ENCODE measurements at places on chromosomes 3 and 15.

- no peak for DNase-seq
These were observed 569.6 kb downstream of the NTRK3 start for GRCh38 chr15:87686841-87687522.

DNA sequence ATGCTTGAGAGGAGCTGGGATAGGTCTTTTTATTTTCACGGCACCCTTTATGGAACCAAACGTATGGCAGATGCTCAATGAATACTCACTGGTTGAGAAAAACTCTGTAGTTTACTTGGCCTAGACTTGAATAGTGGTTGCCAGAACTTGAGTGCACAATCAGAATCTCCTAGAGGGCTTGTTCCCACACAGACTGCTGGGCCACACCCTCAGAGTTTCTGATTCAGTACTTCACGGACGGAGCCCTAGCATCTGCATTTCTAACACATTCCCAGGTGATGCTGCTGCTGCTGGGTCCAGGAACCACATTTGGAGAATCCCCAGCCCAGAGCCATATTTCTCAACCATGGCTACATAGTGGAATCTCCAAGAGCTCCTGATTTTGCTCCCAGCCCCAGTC, 24.6 kb downstream of the CA12 start:
- DNase-seq, result no peak

DNA sequence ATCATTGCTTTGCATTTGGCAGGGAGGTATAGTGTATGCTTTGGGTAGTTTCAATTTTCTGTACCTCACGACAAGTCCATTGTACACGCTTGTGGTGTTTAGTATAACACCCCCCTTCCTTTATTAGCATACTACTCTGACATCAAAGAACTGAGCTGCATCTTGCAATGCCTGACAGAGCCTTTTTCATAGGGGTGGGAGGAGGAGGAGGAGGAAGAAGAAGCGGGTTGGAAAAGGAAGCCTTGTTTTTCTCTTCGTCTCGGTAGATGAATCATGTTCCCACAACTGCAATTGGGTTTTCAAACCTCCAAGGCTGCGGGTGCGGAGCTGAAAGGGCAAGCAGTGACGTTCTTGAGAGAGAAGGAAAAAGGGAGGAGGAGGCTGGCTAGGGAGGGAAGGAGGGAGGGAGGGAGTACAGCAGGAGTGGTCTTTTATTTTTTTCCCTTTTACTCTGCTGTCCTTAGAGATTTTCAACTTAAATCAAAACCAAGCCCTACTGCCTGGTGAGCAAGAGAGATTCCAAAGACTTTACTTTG, 175.7 kb downstream of the KLHL25 start:
- DNase-seq, result peak; percentile 34

DNA sequence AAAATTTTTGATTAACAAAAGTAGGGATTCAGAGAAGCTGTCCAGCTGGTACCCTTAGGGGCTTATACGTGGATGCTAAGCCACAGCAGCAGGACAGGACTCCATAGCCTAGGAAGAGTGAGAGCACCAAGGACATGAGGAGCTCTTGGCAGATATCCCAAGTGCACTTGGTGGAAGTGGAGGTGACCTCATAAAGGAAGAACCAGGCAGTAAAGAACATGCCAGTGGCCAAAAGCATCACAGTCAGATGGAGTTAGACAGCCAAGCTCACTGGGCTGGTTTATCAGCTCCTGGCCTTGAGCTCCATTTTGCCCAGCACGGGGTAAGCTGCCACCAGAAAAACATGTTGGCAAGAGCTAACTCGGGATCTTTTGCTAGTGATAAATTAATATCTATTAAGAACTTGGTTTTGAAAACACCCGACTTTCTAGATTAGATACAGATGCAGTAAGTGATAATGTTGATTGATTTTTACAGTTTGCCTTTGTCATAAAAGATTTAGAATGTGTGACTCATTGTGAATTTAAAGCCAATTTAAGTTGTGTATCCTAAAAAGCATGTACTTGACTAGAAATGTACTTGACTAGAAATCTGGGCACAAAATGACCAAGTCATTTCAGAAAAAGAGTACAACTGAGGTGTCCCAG, 108.0 kb downstream of the CMSS1 start:
- peak; percentile 35 for DNase-seq

- no peak for DNase-seq
These were observed 33.6 kb upstream of the SYNPR start for GRCh38 chr3:63244486-63244885.

DNA sequence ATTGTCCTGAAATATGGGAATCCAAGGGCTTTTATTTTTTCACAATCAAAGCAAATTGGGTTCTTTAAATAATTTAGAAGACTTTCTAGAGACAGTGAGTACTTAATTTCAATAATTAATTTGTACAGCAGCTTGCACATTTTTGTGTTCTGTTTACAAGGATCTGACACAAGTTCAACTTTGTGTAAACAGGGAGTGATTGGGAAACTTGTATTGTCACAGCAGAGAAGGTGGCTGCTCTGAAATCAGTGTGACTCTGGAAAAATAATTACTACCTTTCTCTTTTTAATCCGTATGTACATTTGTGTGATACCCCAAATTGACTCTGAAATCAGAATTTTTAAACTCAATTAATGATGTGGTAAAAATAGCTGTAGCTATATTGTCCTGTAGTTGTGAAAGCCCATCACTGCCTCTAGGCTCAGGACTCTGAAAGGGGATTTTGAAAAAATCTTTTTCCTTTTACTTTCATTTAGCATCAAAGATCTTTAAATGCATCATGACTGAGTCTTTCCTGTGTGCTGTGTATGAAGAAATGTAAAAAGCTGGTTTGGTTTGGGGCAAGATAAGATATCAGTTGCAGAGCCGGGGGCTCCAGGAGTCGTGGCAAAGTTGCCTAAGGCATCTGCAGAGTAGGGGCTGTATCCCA, 45.1 kb downstream of the MFSD1 start:
- no peak for DNase-seq

DNA sequence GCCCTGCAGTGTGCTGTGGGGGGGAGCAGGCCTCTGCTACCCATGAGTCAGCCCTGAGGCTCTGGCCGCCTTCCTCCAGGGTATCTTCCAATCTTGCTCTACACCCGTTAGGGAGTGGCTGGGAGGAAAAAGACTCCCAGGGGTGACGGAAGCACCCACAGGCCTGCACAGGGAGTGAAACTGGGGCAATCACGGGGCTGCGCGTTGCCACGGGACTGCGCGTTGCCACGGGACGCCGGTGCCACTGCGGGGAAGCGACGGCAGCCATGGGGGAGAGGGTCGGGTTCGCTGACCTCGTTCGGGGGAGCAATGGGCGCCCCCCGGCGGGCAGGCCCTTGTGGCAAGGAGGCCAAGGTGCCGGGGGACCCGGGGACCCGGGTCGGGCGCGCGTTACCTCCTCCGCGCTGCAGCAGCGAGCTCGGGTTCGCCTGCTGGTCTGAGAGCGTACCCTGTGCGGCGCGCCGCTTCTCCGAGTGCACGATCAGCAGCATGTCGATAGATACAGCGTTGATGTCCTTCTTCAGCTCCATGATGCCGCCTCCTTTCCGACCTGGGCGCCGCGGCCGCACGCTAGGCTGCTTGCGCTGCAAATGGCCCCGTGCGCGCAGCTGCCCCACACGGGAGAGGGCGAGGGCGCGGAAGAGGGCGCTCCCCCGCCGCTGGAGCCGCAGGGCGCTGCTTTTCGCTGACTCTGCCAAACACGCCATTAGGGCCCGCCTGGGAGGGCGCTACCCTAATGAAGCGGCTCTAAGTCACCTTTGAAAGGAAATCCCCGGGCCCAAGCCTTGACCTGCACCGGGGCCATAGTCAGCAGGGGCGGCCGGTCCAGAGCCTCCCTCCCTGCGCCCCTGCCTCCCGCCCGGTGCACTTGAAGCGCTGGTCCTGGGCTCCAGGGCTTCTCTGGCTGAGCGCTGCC, at the start of gene KY:
TSS of gene KY (minus strand) at position 592 of the 916 bp plus-strand sequence. CDS start at position 530, 62 bp downstream.
- DNase-seq, result no peak
